Upper lobe of left lung (tissue), 6 donors: ENCODE measurements at places on chromosomes 12 and 14. TPM values are rescaled to one million over a fixed set of nuclear protein-coding genes. Genes with fewer than 3 reads are reported as not detected.

DNA sequence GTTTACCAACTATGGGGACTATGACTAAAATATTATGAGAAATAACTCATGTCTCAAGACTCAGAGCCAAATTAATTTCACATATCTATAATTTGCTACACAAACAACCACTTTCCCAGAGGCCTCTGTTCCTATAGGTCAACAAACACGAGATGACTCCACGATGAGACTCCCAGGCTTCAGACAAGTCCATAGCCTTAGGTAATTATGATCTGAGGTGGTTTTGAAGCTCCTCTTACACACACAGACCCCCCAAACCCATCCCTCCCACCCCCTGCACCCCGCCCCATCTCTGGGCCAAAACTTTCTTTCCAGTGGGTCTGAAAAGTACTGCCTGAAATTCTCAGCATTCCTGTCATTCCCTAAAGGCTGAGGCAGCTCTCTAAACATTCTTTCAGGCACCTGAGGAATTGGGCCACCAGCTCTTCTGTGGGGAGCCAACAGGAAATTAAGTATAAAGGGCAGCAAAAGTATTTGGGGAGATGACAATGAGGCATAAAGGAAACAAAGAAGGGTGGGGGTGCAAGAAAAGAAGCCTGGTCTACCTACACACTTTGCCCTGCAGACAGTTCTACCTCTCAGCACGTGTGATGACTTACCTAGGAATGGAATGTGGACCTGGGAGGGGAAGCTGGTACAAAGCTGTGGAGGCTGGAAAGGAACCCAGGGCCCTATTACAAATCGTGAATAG is 143.6 kb downstream of the PAWR start:
- DNase-seq = peak; percentile 54

DNA sequence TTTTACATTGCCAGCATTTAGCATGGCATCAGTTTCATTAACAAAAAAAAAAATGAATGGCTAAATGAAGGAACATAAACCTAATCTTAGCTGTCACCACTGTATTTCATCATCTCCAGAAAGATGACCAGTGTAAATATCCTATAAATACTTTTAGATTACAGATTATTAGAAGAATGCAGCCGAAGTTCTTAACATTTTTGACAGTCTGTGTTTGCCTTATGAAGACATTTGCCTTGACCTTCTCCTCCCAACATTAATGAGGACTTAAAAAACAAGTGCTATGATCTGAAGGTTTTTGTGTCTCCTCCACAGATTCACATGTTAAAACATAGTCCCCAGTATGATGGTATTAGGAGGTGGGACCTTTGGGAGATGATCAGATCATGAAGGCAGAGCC is 253.0 kb downstream of the SNAPC1 start:
- DNase-seq = no peak

The TXNRD1 gene
- 174 TPM for total RNA-seq

DNA sequence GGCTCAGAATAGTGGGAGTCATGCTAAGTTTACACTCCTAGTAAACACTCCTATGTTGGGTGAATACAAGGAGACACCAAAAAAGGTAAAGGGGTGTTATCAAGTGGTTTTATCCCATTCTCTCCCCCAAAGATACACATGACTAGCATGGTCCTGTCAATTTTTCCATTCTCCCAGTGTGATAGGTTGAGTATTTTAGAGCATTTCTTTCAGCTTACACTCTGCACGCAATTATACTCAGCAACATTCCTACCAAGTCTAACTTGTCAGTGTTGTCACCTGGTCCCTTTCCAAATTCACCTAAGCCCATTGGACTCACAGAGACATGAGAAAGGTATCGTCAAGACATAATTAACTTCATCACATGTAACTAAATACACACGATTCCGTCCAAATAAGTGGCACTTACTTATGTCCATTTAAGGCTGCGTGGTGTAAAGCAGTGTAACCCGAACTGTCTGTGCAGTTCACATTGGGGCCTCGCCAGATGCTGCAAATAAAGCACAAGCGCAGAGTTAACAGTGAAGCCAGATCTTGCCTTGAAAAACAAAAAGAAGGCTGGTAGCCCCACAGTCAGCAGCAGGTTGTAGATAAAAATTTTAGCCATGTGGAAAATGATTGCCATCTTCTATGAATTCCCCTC is 159.7 kb downstream of the ANKS1B start:
- no peak for DNase-seq

The GRIP1 gene
- 1.6 TPM for total RNA-seq

- no peak for DNase-seq
Measured at GRCh38 chr14:51457843-51458562, 193.7 kb upstream of the FRMD6 start.

DNA sequence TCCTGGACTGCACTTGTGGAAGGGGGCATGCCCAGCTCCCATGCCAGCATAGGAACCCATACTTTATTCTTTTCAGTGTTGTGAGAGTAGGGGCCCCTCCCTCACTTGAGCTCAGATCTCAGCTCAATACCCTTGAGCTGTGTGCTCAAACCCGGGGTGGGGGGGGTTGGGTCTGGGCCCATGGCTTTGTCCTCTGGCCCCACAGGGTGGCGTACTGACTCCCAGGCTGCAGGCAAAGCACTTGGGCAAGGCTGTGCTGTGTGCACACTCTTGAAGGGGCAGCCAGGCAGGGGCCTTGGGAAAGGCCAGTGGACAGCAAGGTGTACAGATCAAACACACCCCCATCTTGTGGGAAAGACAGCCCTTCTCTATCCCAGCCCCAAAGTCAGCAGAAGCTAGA is 81.8 kb downstream of the WIF1 start:
- DNase-seq = peak; percentile 6

The KRT8 gene
- 268 TPM for total RNA-seq

GRCh38 chr12:45654002-45654665 is 75.4 kb upstream of the ARID2 start:
- no peak for DNase-seq

DNA sequence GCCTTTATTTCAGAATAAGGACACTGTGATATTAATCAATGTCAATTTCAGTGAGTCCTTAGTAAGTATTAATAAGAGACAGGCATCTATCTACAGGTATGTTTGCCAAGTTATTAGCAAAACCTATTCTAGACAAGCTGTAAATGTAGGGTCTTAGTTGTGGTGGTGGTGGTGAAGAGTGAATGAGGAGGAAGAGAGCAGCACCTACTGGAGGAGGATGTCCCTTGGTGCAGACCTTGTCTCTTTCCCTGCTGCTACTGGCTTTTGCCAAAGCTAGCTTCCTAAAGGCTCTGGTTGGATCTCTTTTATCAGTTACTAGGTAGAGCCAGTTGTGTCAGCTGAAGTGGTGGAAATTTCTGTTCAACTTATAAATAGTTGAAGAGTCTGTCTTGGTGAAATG is 304.8 kb upstream of the ATP2B1 start:
- DNase-seq = no peak

The NANOG gene
- not detected for total RNA-seq

GRCh38 chr12:54657105-54657607 is 9.0 kb upstream of the DCD start:
- no peak for DNase-seq

DNA sequence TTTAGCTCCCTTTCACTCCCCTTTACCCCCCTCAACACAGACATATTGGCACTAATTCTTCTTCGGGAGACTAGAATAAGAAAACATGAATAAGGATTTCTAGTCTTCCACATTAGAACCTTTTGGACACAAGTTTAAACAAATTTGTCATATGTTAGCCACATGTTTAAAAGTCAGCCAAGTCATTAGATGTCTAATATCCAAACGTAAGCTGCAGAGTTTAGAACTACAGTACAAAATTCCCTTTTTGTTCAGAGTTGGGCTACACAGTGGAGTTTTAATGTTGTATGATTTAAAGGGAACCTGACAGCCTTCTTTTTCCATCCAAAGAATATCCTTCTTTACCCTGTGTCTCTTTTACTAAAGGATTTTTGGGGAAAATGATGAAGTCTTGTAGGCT is 79.8 kb downstream of the PDE6H start:
- DNase-seq = no peak

The OXA1L gene
- total RNA-seq = 70.2 TPM

GRCh38 chr12:109832541-109833306 is 474 bp downstream of the TRPV4 start:
- no peak for DNase-seq

The KRT78 gene
- total RNA-seq = not detected

- no peak for DNase-seq
Measured at GRCh38 chr12:20716037-20716436, 20.9 kb downstream of the SLCO1C1 start.

The KCNA5 gene
- total RNA-seq = 1.3 TPM

DNA sequence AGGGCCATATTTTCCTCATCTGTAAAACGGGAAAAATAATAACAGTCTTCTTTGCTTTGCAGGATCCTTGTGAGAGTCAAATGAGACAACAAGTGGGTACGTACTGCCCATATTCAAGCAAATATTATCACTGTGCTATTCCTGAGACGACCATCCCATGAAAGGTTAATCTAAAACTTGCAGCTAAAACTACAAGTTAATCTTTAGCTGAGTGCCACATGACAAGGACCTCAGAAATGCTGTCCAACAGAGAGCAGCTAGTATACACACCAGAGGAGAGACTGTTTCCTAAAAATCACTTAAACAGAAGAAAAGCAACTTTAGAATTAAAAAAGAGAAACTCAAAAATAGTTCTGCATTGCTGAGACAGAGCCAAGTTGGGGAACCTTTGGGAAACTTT is 162.7 kb upstream of the TMTC2 start:
- DNase-seq = no peak

GRCh38 chr14:69152902-69153151 is at the start of gene DCAF5:
DCAF5 (minus strand) TSS chr14:69153119; CDS start chr14:69152978, 141 bp downstream.
- peak; percentile 98 for DNase-seq

DNA sequence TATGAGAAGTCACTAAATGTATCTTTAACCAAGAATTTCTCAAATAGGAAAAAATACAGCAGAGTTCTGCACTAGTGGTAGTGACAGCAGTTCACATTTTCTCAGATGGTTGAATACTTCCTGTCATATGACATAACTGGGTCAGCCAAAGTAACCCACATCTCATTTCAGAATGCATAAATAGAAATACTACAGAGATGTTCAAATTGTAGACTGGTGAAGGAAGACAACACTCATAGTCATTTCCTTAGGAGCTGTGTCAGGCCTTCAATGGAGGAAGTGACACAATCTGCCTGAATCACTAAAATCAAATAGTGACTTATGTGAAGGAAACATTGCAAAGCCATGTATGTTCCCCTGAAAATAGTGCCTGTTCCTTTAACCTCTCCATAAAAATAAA is 32.4 kb downstream of the FERMT2 start:
- DNase-seq = no peak

GRCh38 chr12:94146166-94146936 is 2.0 kb upstream of the PLXNC1 start:
- no peak for DNase-seq

- DNase-seq = no peak
Measured at GRCh38 chr12:85814071-85814470, 22.1 kb downstream of the RASSF9 start.

The STYK1 gene
- total RNA-seq = 21.9 TPM

- DNase-seq = peak; percentile 4
Measured at GRCh38 chr12:103530307-103531066, 34.7 kb upstream of the C12orf42 start.

GRCh38 chr12:84375449-84376170 is 537.0 kb downstream of the SLC6A15 start:
- DNase-seq = no peak

DNA sequence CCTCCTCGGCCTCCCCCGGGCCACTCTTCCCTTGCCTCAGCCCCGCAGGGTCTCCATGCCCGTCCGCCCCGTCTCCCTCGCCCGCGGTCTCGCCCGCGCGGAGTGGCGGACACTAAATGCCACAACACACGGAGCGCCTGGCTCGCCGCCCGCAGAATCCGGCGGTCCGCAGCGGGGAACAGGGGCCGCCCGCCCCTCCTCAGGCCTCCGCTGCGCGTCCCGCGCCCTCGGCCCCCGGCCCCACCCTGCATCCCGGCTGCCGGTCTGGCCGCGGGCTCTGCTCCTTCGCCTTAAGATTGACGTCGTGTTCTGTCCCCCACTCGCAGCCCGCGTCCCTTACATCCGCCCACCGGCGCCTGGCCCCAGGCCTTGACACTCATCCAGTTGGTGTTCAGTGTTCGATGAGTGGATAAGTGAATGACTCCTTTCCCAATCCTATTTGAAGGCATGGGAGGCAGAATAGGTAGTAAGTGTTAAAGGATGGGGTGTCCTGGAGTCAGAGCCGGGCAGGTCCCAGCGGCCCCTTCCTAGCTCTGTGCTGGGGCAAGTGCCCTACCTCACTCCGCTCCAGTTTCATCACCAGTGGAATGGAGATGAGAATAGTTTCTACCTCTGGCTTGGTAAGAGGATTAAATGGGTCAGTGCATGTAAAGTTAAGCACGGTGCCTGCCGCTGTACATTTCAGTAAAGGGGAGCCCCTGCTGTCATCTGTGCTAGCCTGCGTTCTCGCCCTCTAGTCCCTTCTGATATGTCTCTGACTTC is 622 bp downstream of the TECPR2 start:
- peak; percentile 94 for DNase-seq

- no peak for DNase-seq
Measured at GRCh38 chr14:42222924-42223471, 616.3 kb downstream of the LRFN5 start.

DNA sequence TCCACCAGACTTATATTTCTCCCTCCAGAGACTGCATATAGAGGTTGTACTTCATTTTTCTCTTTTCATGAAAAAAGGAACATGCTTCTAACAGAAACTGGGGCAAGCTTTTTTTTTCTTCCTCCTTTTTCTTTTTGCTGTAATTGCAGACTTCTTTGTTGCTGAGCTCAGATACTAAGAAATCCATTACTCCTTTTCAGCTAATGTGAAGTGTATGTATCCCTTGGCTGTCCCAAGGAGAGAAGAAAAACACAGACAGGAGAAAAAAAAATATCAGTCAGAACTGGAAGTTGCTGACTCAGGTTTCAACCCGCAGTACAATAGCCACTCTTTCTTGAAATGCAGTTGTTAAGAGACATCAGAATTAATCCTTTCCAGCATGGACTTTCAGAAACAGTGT is 1248.4 kb downstream of the LRFN5 start:
- no peak for DNase-seq

DNA sequence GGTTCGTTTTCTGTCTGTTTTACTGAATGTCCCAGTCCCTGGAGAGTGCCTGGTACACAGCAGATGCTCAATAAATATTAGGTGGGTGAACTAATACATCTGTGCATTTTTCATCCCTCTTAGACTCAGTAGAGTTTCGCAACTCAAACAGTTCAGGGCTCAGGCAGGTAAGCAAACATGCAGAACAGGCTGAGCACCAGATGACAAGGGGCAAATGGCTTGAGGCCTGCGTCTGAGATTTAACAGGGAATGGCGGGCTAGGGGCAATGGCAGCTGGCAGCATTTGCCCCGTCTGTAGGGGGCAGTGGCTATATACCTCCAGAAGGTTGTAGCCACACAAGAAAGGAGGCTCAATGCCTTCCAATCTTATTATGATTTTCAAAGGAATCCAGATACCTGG is 8.6 kb upstream of the RAN start:
- DNase-seq = peak; percentile 48

- DNase-seq = no peak
Measured at GRCh38 chr14:59103396-59103795, 85.1 kb upstream of the DAAM1 start.

The OR6C2 gene
- total RNA-seq = not detected

- DNase-seq = peak; percentile 30
Measured at GRCh38 chr12:108696111-108696995, 35.0 kb downstream of the CORO1C start.
